ENCODE measurements at places on chromosomes 3 and 15.

DNA sequence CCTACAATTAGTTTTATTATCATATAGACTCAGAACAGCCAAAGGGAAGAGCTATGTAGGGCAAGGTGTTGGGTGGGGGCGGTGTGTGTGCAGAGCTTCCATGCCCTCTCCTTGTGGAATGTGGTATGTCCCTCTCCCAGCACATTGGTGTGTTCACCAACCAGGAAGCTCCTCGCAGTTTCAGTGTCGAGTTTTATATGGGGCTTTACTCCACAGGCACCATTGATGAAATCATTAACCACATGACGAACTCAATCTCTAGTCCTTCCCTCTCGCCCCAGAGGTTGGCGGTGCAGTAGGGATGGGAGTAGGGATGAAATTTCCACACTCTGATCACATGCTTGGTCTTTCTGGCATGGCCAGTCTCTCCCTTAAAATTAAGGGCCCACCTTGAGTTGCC, 13.6 kb upstream of the SRP14 start:
- DNase-seq, result no peak

DNA sequence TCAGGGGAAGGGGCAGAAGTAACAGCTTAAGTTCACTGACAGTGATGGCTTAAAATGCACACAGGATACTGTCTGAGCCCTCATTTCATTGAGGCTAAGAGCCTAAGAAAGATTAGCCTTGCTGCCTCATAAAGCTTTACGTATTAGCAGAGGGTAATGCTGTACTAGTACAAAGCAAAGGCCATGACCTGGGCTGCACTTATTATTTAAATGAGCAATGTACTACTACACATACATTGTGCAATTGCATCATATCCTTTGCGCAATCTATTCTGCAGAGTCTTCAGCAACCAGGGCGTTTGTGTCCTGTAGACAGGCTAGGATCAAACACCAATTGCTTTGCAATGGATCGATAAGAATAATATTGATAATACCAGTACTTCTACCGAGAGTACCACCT, 221.8 kb downstream of the TPRG1 start:
- DNase-seq, result no peak

DNA sequence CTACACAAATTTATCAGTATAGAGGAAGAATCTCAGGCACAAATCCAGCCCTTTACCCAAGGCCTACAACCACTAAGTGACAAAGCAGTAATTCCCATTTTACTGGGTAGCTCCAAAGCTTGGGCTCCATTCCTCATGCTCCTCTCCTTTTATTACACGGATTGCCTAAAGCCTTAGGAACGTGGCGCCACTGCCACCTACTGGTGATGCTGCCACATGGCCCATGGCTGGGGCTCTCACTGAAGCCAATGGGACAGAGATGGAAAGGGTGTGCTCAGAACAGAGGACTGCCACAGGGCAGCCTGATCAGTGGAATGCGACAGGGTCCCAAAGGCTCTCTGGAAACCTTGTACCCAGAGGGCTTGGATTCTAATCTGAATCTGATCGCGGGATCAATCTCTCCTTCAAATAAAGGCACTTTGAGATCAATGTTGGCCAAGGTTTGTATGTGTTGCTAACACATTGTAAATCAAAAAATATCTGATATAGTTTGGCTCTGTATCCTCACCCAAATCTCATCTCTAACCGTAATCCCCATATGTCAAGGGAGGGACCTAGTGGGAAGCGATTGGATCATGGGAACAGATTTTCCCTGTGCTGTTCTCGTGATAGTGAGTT, 33.5 kb upstream of the LYZL4 start:
- peak; percentile 91 for DNase-seq

DNA sequence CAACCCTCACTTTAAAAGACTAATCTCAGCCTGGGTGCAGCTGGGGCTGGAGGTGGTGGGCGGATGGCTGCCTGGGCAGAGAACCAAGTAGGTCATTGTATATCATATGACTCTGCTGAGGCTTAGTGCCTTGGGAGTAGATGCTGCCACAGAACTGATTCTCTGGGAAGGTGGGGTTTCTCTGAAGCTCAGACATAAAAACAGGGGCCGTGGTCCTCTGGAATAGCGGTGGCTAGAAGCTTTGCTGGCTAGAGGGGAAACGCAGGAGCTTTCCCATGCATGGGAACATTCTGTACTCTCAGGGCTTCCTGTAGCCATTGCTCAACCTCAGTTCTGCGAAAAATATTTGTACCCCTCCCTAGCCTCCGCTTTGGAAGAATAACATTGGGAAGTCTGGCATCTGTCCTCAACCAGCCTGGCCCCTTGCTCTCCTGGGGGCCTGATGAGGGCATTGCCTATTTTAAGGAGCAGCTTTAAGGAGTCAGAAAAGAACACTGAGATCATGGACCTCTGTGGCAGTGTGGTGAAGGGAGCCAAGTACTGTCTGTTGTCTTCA, 14.7 kb downstream of the TIMP4 start:
- peak; percentile 15 for DNase-seq

- DNase-seq, result no peak
Observed at GRCh38 chr3:185730550-185730949, 94.3 kb downstream of the IGF2BP2 start.

DNA sequence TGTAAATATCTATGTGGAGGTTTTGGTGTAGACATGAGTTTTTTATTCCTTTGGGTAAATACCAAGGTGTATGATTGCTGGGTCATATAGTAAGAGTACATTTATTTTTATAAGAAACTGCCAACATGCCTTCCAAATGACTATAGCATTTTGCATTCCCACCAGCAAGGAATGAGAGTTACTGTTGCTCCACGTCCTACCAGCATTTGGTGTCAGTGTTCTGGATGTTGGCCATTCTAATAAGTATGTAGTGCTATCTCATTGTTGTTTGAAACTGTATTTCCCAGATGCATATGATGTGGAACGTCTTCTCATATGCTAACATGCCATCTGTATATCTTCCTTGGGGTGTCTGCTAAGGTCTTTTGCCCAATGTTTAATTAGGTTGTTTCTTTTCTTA, 38.7 kb downstream of the LHFPL4 start:
- no peak for DNase-seq
